ENCODE measurements at places on chromosomes 13 and 19. TPM values are rescaled to one million over a fixed set of nuclear protein-coding genes. Genes with fewer than 3 reads are reported as not detected.

Gene SPRED3
- total RNA-seq: 2.8 TPM

Gene KIR2DL4
- total RNA-seq: not detected

Gene EID2
- total RNA-seq: 12.3 TPM

Gene DOCK6
- 17.2 TPM for total RNA-seq

Gene CPAMD8
- 8.2 TPM for total RNA-seq

Measured in epithelial cell of proximal tubule (primary cell).